Activated CD8-positive, alpha-beta T cell treated with anti-CD3 and anti-CD28 coated beads, Interleukin-2, amount 10 ng/mL, durations not matched to agents 7 days and 5 days (primary cell): ENCODE measurements at places on chromosomes 5 and 9. TPM values are rescaled to one million over a fixed set of nuclear protein-coding genes. Genes with fewer than 3 reads are reported as not detected.

SH3TC2 gene
- not detected for total RNA-seq

MTRR gene
- total RNA-seq: 49.7 TPM

BARHL1 gene
- not detected for total RNA-seq

POLE3 gene
- total RNA-seq: 78.9 TPM

ABO gene
- total RNA-seq: not detected

C5 gene
- total RNA-seq: 1.3 TPM

MAP1B gene
- total RNA-seq: not detected

ADRB2 gene
- total RNA-seq: 2.3 TPM

CTSV gene
- total RNA-seq: 0.29 TPM

GAS1 gene
- not detected for total RNA-seq

FAM163B gene
- not detected for total RNA-seq

FAXDC2 gene
- not detected for total RNA-seq
